ENCODE measurements at places on chromosomes 1 and 21.
A peak's percentile ranks its signal among the peaks of the same experiment; 100 is the strongest.

GRCh38 chr1:109826930-109827349, 63.2 kb upstream of the EPS8L3 start:
- DNase-seq: no peak

DNA sequence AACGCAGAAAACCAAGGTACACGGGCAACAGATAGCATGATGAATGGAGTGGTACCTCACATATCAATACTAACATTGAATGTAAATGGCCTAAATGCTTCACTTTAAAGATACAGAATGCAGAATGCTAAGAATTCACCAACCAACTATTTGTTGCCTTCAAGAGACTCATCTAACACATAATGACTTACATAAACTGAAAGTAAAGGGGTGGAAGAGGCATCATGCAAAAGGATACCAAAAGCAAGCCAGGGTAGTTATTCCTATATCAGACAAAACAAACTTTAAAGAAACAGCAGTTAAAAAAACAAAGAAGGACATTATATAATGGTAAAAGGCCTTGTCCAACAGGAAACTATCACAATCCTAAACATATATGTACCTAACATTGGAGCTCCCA, 137.1 kb upstream of the APP start:
- no peak for DNase-seq

- DNase-seq: peak; percentile 33
These were observed 80.9 kb downstream of the COLGALT2 start for GRCh38 chr1:183956559-183957188.

DNA sequence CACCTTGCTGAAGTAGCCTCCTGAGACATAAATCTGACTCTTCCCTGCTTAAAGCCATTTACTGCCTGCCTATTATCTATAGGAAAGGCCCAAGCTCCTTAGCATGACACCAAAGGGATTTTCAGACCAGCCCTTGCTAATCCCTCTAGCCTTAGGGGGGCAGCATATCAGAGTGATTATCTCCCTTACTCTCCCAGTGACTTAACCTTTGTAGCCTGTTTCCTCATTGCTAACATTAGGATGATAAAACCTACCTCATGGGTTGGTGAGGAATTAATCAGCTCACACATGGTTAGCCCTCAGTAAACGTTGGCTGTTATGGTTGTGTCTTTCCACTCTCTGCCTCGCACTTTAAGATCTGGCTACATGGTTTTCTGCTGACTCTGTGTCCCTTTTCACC, 70.1 kb downstream of the ROR1 start:
- DNase-seq: no peak

DNA sequence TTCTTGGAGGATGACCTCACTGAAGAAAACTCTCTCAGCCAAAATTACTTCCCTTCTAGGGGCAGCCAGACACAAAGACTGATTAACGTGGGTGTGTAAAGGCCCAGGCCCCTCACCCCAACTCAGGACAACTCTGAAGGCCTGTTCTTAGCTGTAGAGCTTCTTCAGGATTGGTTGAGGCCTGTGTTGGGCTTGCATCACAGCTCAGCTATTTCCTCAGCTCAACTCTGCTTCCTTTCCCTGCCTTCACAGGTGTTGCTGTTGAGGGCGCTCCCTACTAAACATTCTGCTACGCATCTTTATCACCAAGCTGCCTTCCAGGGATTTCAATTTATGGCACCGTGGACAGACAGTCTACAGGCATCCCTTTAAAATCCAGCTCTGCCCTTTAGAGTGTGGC, 36.8 kb downstream of the MAB21L3 start:
- no peak for DNase-seq

DNA sequence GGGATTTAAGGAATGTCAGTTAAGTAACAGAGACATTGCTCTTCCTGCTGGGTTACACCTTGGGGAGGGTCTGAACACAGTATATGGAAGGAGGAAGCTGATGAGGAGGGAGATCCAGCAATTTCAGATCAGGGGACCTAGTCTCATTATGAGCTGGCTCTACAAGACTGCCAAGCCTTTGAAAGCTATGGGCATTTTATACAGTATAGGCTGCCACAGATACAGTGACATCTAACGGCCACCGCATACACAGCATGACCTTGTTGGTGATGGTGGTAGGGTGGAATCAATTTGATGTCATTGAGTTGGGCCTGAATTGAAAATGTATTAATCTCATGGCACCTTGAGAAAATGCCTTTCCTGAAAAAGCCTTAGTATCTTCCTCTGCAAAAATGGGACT, 22.6 kb upstream of the ZP4 start:
- DNase-seq: no peak

GRCh38 chr1:81126989-81127581, 673.6 kb upstream of the ADGRL2 start:
- DNase-seq: no peak

Data from substantia nigra (tissue), 51 donors.